GDM1 (cell line): ENCODE measurements at places on chromosomes 2 and 18.
A peak's percentile ranks its signal among the peaks of the same experiment; 100 is the strongest.

DNA sequence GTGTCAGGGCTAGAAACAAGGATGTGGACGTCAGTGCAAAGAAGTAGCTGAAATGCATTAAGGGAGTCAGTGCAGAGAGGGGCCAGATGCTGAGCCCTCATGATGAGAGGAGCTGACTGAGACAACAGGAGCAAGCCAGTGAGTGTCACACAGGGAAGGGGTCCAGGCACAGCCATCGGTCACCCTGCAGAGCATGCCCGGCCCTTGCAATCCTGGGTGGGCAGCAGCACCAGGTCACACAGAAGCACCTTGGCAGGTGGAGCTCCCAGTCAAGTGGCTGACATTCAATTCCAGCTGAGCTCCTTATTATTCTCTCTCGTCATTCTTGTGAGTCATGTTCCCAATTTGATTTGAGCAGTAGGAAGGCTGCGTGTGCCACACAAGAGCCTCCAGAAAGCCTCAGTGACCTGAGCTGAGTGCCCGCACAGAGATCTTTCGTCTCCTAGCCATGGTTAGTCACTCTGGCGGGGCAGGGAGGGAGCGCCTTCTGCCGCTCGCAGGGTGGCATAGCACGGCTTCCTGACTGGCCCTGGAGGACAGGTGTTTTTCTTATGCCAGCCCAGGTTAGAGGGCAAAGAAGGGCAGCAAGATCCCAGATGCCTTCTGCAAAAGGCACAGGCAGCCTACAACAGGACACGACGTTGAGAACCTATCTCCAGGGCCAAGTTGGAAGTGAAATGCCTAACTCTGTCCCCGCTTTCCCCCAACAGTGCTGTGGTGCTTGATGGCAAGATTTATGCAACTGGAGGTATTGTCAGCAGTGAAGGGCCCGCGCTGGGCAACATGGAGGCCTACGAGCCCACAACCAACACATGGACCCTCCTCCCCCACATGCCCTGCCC, 220.9 kb downstream of the ATAD2B start:
- DNase-seq = no peak

GRCh38 chr2:56118474-56118873, 65.3 kb upstream of the CCDC85A start:
- no peak for DNase-seq

GRCh38 chr2:232230560-232230959, 148.0 kb upstream of the ALPP start:
- DNase-seq = no peak

DNA sequence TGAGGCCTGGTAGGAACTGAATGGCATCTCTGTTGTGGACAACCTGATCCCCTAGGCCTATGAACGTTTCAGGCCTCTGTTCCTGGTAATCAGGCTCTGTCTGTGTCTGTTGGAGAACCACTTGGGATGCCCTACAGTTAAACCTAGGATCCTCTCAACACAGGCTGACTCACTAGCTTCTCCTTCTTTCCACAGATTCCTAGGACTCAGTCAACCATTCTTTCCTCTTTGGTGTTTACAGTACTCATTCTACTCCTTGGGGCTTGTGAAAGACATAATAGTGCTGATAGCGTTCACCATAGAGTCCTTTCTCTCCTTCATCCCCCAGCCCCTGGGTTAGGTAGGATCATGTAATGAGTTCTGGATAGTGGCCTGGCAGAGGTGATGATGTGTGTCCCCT, 544.3 kb downstream of the METTL4 start:
- no peak for DNase-seq

DNA sequence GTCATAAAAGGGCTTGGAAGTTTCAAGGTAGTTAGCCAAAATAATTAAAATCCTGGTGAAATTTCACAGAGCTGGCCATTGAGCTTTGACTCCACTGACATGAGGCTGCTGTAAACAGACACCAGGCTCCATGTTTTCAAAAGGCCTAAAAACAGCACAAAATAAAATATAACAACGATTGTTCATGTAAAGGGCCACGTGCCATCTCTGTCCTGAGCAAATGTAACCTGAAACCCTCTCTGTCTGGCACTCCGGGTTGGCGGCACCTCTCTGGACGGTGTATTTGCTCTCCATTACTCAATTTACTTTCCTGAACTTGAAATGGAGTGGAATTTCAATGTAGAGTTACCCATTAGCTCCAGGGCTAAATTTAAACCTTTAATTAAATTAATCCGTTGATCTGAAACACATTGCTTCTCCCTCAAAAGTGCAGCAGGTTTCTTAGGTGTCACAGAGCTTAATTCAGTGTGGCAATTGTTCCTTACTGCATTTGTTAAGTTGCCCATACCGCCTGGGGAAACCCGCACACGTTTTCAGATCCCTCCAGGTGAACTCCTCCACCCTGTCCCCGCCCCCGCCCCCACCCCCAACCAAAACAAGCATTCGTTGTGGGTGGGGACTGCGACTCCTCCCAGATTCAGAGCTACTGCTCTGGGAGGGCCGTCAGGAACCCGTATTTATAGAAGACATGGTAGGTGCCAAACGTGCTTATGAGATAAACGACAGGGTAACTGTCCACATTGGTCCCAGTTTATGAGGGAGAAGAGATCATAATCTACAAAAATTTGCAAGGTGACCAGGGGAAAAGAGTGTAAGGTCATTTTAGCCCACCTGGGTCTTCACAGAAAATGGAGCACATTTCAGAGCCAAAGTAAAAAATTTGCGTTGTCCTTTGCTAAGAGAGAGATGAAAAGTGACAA, 1.2 kb upstream of the CABLES1 start:
- no peak for DNase-seq

GRCh38 chr18:48841381-48842258, 109.1 kb downstream of the SMAD7 start:
- DNase-seq = no peak

- no peak for DNase-seq
Observed at GRCh38 chr2:69686813-69687212, 43.3 kb upstream of the AAK1 start.

DNA sequence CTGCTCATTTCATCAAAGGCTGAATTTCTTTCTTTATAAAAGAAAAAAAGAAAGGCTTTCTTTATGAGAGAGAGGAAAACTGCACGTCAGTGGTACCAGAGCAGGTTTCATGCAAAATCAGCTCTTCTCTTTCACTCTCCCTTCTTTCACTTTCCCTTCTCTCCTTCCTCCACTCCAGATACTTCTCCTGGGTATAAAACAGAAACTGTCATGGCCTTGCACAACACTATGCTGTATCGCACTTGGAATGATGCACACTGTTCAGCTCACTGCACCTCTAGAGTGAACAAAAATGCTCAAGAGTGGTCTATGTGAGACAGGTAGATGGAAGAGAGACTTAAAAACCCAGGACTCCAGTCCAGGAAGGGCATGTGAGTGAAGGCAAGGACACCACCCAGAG, 73.8 kb downstream of the KLF7 start:
- no peak for DNase-seq

DNA sequence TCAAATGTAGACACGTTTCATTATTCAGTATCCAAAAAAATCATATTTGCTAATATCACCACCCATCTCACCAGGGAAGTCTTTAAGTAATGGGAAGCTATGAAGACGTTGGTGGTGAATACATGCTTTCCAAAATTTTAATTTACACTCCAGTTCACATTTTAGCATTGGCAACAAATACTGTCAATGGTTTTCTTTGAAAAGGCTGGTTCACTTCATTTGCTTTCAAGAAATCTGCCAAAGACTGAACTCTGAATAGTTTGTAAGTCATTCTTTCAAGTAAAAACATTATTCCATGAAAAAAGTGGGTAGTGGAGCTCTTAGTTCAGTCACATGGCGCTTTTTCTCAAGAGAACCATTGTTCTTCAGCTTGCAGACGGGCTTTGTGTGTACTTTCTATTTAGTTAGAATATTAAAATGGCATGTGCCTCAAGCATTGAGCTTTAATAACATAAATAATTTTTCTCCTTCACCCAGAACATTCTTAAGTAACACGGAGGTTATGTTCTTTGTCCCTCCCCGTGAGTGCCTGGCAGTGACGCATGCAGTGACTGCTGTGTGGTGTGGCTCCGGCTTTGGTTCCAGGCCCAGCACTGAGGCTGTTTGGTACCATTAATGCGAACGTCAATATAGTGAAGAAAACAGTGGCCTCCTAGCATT, 300.0 kb upstream of the HDAC4 start:
- no peak for DNase-seq

DNA sequence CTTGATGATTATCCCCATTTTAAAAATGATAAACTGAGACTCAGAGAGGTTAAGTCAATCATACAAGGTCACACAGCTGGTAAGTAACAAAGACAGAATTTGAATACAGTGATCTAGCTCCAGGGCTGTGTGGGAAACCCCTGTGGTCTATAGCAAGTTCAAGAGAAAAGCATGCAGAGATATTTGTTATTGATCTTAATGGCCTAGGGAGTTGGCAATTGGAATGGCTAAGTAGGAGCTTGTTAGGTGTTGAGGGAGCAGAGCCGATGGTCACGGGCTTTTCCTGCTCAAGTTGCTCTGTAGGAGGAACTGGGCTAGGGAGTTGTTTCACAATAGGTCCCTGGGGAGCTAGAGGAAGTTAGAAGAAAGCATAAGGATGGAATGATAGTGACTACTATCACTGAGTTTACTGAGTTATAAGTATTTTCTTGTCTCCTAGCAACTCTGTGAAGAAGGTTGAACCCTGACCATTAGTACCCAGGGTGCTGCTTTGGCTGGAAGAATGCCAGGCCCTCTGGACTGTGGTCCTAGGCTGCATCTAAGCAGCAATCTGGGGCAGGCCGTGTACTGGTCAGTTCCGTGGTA, 30.0 kb downstream of the RNF125 start:
- DNase-seq = peak; percentile 11

GRCh38 chr2:121094101-121094500, 190.9 kb downstream of the TFCP2L1 start:
- no peak for DNase-seq

- DNase-seq = no peak
Observed at GRCh38 chr18:25435149-25435782, 83.3 kb upstream of the ZNF521 start.

GRCh38 chr2:68156419-68156818, 1.3 kb upstream of the PNO1 start:
- no peak for DNase-seq

GRCh38 chr2:178159966-178160365, 34.3 kb upstream of the OSBPL6 start:
- DNase-seq = no peak

DNA sequence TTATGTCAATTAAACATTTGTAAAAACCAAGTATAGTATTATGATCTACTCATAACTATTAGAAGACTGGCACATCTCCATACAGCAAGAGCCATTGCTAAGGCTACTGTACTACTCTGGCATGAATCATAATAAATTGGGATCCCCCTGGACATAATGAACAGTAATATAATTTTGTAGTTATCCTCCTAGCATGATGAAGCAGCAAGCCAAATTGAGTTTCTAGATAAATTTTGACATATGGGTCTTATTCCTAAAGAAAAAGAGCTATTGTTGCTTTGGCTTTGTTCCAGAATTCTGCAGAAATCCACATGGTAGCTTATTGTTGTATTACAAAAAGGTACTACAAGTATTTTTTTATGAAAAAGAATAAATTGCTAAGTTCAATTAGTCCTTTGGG, 204.3 kb downstream of the CAMKMT start:
- DNase-seq = no peak

DNA sequence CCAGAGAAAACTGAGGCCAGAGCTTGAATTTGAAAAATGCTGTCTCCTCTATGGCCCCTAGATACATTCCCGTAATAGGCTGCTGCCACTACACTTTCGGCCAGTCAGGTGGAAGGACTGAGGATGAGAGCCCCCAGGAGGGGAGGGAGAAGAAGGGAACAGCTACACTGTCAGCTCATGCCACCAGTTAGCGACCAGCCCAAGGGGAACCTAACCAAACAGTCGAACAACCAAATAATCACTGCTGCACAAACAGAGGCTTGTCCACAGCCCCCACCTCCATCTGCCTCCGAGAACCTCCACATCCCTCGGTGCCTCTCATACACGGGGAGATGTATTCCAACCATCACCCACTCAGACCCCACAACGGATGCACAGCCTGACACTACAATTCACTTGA, 7.3 kb downstream of the ZNF516 start:
- no peak for DNase-seq

- no peak for DNase-seq
Observed at GRCh38 chr2:37570773-37571586, 100.5 kb downstream of the CDC42EP3 start.

DNA sequence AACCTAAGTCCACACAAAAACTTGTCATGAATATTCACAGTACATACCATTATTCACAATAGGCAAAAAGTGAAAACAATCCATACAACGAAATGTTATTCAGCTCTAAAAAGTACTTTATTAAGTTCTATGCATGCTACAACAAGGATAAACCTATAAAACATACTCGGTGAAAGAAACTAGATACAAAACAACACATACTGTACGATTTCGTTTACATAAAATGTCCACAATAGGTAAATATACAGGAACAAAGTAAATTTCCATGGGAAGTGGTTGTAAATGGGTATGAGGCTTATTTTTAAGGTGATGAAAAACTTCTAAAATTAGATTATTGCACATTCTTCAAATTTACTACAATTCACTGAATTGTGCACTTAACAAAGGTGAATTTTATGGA, 8.0 kb downstream of the DSC3 start:
- no peak for DNase-seq

DNA sequence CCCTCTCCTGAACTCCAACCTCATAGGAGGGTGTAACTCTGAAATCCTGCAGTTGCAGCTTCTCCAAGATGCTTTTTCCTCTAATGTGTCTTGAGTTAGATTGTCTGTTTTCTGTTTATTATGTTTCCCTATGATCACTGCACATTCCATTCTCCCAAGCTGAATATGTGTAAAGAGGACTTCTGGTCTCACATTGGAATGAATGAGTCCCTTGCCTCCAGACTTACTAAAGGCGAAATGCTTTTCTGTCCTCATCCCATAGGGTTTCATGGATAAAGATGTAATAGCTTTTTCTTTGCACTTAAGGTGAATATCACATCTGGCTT, 35.5 kb upstream of the CYP27A1 start:
- no peak for DNase-seq

GRCh38 chr2:241808721-241809382, at the start of gene NEU4:
Gene NEU4, plus strand, starts transcription at chr2:241809193. Its CDS starts 5,292 bp downstream, at chr2:241814485.
- DNase-seq = no peak

- DNase-seq = no peak
Observed at GRCh38 chr2:38526195-38526594, 76.5 kb downstream of the HNRNPLL start.
